ENCODE measurements at places on chromosomes 1 and 21.

- DNase-seq, result no peak
Observed at GRCh38 chr1:64721576-64722145, 23.2 kb upstream of the RAVER2 start.

DNA sequence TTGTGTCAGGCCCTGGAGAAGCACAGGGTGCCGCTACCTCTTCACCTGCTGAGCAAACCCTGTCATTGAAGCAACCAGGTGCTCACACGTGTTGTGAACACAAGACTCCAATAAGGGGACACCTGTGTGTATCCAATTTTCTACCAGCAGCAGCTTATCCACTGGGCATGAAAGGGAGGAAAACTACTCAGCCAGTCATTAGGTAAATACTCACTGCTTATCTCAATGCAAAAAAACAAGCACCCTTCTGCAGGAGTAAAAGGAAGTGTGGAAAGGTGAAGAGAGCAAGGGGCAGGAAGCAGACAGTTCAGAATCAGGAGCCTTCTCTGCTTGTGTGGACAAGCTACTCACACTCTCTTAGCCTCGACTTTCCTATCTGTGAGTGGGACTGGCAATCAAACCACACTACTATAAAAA is 148.9 kb downstream of the ETS2 start:
- DNase-seq, result peak; percentile 44

- DNase-seq, result peak; percentile 62
Observed at GRCh38 chr1:30083800-30084464, 639.5 kb downstream of the MATN1 start.

DNA sequence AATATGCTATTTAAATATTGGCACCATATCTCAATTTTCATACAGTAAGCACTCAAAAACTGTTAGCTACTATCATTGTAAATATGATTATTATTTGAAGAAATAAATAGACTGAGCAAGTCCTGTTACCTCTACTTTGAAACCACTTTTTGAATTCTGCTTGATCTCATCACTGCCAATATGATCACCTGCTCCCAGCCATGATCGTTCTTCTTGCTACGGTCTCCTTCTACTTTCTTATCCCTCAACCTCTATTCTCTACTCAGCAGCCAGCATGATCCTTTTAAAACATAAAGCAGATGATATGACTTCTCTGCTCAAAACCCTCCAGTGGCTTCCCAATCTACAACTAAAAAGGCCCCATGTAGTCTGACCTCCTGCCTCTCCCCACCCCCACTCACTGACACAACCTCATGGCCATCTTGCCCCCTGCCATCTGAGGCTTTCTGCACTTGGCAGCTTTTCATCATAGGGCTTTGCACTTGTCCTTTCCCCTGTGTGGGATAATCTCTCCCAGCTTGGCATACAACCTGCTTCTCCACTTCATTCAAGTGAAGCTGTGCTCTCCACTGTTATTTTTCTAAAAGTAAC is 27.2 kb downstream of the CD34 start:
- no peak for DNase-seq

DNA sequence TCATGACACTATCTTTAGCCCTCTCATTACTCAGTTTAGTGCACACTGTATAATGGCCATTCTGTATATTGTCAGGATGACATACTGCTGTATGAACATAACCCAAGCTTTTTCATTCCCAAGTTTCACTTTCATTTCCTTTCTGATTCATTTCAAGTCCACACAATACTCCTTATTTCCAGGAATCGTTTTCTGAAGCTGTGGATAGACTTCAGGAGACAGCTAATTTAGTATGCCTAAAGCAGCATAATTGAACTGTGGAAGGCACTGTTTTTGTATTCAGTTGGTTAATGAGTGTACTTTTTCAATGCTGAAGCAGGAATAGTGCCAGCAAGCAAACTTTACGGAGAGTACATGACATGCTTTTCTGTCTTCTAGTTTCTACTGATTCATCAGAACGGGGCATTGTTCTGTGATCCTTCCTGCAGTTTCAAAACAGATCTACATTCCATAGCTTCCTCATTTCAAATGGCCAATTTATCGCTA is 578.5 kb upstream of the ZP4 start:
- DNase-seq, result no peak
